ENCODE measurements at places on chromosomes 11 and 22. TPM values are rescaled to one million over a fixed set of nuclear protein-coding genes. Genes with fewer than 3 reads are reported as not detected.

DNA sequence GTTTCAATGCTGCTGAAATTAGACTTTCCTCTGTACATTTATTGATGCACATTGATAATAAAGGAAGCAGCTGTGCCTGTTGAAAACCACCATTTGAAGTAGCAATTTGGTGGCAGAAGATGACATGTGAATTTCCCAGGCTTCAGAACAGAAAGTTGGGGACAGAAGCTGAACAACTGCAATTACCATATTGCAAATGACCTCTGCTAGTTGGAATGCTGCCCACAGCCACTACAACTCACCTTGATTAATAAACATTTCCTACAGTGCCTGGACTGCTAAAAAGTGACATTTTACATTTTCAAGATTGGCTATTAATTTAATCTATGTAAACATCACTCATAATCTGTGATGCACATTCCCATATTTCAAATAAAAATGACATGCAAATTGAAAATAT is 208.6 kb downstream of the LUZP2 start:
- DNase-seq: no peak

DNA sequence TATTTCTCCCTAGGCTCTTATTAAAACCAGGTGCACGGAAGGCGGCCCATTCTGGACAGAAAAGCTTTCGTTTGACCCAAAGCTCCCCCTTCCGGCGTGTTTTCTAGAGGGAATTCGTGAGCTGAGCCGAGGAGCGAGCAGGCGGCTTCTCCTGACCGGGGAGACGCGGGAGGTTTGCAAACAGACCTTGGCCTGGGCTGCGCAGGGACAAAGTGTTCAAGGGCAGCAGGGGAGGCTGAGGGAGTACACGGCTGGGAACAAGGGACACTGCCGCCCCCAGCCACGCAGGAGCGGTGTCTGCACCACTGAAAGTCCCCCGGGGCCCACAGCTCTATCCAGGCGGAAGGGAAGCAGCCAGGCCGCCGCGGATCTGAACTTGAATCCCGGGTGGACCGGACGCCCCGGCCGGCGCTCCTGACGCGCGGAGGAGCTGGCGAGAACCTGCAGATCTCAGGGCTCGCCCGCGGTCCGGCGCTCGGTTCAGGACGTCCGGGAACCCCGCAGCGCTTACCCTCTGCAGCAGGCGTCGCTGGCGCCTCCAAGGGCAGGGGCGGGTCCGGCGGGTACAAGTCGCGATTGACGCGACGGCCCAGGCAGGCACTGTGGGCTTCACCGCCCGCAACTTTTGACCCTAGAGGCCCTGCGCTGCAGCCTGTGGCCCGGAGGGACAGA is 101.9 kb downstream of the WT1 start:
- DNase-seq: peak; percentile 80

- DNase-seq: no peak
These were observed 7.5 kb upstream of the PLA2G6 start for GRCh38 chr22:38189104-38189503.

- DNase-seq: no peak
These were observed 10.7 kb downstream of the FAM118A start for GRCh38 chr22:45320357-45320976.

GRCh38 chr11:116990061-116990473 is 108.2 kb downstream of the SIK3 start:
- peak; percentile 29 for DNase-seq

NCAPH2 gene
- total RNA-seq: 155 TPM

TPBGL gene
- total RNA-seq: 2.8 TPM

GPR83 gene
- total RNA-seq: not detected

GRCh38 chr22:28116219-28116673 is 197.2 kb upstream of the PITPNB start:
- peak; percentile 79 for DNase-seq

- no peak for DNase-seq
These were observed 1246.4 kb downstream of the BRD1 start for GRCh38 chr22:48581205-48581766.

DNA sequence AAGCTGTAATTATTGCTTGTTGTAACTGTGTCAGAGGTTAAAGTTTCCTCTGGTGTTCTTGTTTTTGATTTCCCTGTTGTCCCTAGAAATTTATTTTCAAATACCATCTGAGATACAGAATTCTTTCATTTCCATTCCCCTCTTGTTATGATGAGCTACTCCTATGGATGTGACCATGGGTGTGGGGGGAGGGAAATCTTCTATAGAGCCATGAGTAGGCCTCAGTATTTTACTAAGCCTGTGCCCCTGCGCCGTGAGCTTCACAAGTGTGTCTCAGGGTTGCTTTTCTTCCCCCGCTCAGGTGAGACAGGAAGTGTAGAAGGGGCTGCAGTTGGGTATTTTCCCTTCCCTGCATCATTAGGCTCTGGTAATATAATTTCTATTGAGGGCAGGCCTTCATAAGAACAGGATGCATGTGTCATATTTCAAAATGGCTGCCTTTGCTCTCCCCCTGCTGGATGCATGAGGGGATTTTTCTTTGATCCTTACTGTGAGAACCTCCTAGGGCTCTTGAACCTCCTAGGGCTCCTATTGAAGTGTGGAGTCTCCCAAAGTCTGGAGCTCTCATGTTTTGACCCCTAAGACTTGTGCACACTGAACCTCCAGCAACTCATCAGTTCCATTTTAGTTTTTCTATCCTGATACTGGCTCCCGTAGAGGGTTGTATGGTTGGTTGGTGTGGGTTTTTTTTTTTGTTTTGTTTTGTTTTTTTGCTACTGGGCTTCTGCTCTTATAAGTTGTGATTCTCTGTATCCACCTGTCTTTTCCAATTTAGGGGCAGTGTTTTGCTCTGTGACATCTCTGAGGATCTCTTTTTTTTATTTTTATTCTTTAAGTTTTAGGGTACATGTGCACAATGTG is 658.2 kb downstream of the NTM start:
- no peak for DNase-seq

DNA sequence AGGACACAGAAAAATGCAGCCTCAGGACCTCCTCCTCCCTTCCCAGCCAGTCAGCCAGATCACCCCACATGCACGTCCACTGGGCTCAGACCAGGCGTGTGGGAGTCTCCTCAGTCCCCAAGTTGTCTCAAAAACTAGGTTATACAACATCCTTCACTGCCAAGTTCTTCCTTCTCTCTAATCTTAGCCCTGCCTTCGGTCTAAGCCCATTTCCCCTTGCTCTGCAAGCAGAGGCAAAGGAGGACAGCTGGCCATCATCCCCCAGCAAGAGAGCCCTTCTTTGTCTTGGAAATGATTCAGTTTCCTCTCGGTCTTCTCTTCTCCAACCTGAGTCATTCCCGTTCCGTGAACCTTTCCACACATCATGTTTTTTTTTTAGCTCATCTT is 14.0 kb upstream of the NRGN start:
- no peak for DNase-seq

- peak; percentile 42 for DNase-seq
These were observed 429 bp downstream of the VEGFB start for GRCh38 chr11:64234647-64235379.

- no peak for DNase-seq
These were observed 96.9 kb upstream of the CTSC start for GRCh38 chr11:88434333-88434976.

GRCh38 chr11:116078101-116078591 is 573.9 kb upstream of the CADM1 start:
- DNase-seq: no peak

DNA sequence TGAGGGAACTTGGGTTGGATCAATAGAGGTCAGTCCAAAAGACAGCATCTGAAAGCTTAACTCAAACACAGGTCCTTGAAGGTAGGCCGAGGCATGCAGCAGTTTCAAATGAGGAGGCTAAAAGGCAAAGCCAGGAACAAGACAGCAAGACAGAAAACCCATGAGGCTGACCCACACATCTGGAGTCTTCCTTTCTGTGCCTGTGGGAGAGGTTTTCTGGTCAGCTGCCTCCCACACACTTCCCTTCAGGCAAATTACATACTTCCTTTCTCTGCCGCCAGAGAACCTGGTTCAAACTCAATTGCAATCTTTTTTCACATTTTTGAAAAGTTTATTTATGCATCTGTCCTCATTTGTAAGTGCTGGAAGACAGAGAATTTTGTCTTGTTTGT is 29.8 kb upstream of the CRTAM start:
- DNase-seq: no peak

DEAF1 gene
- 7.9 TPM for total RNA-seq

DEFB131B gene
- not detected for total RNA-seq

- DNase-seq: peak; percentile 34
These were observed 28.3 kb upstream of the USP47 start for GRCh38 chr11:11813288-11813962.

DNA sequence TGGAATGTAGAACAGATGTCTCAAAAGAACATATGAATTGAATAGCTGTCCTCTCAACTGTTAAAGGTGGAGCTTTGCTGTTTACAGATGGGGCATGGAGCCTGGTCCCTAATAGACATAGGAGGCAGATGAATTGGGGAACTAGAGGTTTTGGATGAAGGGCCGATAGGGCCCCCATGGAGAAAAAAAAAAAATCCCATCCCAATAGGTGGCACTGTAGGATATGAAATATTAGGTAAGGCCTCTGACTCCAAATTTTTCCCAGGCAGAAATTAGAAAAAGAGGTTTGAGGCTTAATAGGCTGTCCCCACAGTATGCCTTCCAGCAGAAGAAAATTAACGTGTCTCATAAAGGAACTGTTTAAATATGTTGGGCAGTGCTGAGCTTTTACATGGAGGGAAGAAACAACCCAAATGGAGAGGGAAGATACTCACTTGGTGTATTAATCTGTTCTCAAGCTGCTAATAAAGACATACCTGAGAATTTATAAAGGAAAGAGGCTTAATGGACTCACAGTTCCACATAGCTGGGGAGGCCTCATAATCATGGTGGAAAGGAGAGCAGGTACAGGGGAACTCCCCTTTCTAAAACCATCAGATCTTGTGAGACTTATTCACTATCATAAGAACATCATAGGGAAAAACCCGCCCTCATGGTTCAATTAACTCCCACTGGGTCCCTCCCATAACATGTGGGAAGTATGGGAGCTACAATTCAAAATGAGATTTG is 30.1 kb upstream of the TMEM45B start:
- no peak for DNase-seq

HBB gene
- 206 TPM for total RNA-seq

DNA sequence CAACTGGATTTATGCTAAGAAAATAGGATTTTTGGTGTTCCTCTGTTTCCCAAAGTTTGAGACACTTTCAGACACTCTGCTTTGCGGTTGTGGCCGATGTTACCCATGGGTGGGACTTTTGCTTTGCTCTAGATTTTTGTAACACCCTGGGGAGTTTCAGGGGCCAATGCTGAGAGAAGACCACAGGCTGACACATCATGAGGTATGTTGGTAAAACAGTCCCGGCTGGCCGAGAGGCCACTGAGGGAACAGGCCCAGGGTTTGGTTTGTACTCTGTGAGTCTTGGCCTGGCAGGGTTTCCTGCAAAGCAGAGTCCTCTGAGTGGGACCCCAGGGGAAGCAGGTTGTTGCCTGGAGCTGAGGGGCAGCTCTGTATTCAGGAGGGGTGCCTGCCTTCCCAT is 78.5 kb upstream of the PITPNB start:
- no peak for DNase-seq

- DNase-seq: no peak
These were observed 37.8 kb downstream of the GALNT18 start for GRCh38 chr11:11583801-11584529.

DNA sequence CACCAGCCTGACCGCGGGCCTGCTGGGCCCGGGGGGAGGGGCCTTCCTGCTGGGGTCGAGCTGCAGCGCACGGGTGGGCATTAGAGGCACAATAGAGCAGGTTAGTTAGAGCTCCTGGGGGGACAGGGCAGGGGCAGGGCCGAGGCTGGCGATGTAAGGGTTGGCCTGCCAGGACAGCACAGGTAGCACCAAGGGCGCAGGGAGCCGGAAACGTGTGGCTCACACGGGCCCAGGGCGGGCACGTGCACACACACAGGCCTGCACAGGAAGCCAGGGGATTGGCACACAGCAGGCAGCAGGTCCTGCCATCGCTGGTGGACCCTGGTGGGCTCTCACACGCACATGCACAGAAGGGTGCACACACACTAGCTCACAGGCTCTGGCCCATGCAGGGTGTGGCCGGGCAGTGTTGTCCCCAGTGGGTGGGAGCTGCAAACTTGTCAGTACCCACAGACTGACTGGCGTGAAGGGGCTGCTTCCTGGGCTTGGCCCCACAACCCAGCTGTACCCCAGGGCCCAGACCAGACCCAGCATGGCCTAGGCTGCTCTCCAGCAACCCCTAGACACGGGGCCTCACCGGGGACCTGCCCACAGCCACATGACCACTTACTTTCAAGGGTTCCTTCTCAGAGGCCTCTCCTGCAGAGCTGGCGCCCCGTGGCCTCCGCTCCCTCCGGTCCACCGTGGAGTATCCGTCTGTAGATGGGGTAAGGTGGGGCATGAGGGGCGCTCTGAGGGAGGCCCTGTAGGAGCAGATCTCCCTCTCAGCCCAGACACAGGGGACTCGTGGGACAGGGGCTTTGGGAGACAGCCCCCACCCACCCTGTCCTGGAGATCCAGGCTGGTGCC is 29.9 kb upstream of the TXNRD2 start:
- no peak for DNase-seq

DNA sequence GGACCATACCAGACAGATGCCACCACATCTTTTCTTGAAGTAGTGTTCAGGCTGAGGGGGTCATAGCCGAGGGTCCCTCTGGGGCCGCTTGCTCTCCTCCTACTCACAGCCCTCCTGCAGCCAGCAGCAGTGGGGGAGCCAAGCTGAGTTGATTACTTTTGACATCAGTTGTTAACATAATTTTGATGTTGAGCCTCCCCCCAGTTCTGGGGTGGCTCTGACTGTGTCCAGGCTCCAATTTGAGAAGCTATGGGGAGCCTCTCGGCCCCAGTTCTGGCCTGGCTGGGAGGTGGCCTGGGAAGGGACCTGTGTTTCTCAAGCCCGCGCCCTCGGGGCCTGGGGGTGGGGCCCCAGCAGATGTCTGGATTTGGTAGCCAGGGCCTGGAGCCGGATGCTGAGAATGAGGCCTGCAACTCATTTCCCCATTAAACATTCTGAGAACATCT is 47.9 kb downstream of the KCNQ1OT1 start:
- DNase-seq: peak; percentile 44

GRCh38 chr11:83682611-83682973 is 396.4 kb upstream of the CCDC90B start:
- DNase-seq: no peak

DNA sequence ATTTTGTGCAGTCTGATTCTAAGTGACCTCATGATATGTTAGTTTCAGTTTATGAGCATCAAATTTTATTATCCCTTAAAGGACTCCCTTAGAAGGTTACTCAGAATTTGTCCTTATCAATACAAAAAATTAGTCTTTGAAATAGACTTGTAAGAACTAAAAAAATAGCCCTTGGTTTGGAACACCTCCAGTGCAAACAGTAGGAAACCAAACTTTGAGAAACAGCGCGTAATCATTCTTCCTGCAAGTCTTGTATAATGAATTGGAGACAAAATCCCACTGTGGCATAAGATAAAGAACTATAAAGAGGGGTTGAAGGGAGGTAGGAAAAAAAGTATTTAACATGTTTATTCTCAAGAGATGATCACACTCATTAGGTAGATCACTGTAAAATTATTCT is 10.8 kb upstream of the MSANTD4 start:
- DNase-seq: no peak

PDE2A gene
- 185 TPM for total RNA-seq

DNA sequence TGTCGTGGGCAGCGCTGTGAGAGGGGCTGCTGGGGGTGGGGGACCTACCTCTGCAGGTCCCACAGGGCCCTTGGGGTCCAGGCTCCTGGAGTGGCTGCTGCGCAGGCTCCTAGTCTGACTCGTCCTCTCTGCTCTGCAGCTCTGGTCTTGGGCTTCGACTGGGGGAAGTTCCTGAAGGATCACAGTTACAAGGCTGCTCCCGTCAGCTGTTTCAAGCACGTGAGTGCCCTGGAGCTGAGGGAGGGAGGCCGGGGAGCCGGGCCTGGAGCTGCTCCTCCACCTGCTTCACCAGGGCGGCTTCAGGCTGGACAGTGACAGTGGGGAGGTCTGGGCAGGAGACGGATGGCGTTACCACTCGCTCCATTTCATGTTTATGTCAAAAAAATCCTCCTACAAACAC is 11.9 kb downstream of the L3MBTL2 start:
- DNase-seq: no peak

CREBZF gene
- total RNA-seq: 79.4 TPM
